ENCODE measurements at places on chromosomes 16 and 17.

DNA sequence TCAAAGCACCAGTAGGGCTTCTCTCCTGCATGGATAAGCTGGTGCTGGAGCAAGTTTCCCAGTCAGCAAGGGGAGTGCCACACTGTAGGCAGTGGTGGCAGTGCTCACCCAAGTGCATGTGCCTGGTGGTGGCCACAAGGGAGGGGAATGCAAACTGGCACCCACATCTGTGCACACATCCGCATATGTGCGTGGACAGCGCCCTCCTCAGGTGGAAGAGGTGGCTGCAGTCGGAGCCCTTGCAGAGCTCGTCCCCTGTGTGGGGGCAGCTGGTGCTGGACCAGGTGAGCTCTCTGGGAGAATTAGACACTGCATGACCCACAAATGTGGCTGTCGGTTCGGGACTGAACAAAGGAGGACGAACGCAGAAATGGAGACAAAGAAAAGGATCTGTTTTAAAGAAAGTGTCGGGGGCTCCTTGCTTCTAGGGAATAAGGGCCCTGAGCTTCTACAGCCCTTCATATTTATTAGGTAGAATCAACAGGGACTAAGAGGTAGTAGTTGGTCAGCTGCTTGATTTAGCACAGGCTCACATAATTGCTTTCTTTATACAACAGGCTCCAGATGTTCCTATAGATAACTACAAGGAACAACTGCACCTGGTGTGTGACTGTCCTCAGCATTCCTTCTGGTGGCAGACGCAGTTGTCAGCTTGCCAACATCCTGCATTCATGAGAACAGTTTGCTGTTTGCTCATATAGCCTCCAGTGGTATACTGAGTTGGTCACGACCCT is 5.3 kb upstream of the ZNF689 start:
- DNase-seq: no peak

DNA sequence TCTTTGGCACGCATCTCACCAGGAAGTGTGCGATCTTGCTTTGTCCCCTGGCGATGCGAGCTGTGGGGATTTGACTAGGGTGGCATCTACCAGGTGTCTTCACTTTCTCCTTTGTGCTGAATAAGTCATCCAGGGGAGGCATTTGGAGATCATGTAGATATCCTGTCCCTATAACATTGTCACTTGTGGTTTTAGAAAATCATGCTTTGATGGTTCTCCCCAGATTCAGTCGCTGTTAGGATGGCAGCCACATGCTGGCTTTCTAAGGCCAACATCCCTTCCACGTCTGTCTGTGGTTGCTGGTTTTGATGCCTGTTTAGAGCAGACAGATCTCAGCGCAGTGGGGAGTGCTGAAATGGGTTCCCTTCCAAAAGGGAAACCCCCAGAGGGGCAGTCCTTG is 2.5 kb downstream of the ADAD2 start:
- DNase-seq: no peak

GRCh38 chr16:87784812-87785211 is 19.0 kb upstream of the KLHDC4 start:
- no peak for DNase-seq

GRCh38 chr17:17741349-17742023 is 60.2 kb downstream of the RAI1 start:
- no peak for DNase-seq

DNA sequence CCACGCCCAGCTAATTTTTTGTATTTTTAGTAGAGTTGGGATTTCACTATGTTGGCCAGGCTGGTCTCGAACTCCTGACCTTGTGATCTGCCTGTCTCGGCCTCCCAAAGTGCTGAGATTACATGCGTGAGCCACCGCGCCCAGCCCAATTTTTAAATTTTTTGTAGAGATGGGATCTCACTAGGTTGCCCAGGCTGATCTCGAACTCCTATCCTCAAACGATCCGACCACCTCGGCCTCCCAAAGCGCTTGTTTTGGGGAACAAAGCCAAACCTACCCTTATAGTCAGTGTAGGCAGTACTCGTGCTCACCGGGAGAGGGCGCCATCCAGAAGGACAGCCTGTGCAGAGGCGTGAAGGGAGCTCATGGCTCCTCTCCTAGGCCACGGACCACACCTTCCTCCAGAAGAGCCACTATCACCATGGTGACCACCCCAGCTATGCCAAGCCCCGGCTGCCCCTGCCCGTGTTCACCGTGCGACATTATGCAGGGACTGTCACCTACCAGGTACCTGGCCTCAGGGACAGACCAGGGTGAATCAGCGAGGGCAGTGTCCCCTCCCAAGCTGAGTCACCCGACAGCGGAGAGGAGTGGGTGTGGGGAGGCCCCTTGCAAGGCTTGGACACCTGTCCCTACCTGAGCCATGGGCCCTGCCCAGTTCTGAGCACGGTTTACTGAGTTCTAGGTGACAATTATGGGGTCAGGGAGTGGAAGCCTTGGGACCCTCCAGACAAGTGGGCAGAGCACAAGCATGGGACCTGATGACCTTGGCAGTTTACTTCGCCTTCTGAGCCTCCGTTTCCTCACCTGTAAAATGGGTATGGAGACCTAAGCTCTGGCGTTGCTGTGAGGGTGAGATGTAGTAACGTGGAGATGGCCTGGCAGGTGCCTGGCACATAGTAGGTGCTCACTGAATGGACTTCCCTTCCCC is 13.7 kb downstream of the MYO15B start:
- no peak for DNase-seq

All from right lung (tissue), 10 donors.